ENCODE measurements at places on chromosomes 13 and 19.

DNA sequence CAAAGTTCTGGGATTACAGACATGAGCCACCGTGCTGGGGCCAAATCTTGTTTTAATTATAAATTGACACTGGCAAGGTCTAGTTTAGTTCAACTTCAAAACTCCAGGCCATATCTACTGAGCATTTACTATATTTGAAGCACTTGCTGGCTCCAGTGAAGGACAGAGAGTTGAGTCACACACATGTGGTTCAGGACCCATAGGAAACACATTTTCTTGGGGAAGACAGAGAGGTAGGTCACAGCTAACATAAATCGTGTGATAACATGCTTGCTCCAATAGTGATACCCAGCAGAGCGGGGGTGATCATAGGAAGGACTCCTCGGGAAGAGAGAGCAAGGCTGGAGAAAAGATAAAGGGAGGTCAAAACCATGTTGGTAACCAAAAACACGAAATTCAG, 170.6 kb upstream of the TSC22D1 start:
- no peak for DNase-seq

DNA sequence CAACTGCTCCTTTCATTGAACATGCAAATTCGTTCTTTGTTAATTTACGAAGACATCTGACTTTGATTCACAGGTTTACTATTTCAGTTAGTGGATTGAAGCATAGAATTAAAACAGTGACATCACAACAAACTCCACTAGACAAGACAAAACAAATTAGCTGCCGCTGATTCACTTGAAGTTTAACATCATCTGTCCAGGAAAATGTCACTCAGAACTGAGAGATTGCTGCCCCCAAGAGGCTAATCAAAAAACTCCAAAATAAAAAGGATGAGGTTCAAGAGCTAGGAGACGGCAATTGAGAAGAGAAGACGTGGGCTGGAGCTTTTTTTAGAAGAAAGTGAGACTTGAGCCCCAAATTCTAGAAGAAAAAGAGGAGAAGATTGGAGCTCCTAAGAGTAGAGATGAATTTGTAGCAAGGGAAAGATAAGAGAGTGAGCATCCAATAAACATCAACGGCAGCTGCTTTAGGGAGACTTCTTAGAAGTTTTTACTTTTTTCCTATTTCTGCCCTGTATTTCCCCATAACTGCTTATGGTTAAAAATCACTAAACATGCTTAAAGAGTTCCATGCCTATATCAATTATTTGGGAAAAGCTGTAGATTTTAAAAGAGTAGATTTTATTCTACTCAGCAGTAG, 40.8 kb upstream of the TPP2 start:
- DNase-seq = no peak

DNA sequence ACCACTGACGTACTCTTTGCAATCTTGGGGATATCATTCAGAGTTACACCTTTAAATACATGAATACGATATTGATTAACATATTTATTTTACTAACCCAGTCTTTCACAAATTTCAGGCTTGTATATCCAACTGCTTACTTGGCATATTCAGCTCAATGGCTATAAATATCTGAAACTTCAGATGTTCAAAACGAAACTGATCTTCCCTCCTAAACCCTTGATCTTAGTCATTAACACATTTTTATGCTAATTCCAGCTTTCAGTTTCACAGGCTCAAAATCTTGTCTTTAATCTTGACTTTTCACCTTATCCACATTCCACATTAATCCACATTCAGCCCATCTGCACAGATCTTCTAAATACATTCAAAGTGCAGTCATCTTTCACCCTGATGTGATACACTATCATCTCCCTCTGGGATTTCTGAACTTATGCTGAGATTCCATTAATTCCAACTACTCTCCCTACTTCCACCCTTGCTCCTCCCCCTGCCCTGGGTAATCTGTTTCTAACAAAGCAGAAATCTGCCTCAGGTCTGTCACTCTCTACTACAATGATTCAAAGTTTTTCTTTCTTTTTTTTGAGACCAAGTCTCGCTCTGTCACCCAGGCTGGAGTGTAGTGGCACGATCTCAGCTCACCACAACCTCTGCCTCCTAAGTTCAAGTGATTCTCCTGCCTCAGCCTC, 387.2 kb downstream of the GPC5 start:
- DNase-seq = no peak

DNA sequence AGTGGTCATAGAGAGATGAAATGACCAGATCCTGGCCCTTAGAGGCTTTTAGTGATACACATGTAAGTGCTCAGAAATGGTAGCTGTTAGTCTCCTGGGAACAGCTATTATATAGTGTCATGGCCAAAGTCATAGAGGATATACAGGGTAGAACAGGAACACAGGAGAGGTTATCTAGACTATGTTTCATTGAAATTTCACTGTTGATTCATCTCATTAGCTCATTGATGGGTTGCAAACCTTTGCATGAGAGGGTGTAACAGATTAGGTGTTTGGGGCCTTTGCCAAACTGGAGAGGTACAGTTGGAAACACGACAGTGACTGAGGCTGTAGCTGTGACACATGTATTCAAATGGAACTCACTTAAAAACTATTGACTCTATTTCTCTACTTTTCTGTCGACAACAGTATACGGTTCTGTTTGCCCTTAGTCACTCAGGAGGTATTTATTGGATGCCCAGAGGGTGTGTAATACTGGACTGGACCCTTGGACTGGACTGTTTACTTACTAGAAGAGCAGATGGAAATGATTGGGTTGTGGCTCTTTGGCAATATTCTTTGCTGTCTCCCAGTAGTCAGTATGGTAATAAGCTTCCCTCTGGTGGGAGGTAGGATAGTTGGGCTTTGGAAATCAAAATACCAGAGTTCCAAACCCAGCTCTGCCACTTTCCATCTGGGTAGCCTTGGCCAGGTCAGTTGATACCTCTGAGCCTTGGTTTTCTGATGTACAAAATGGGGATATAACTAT, 29.8 kb downstream of the ARHGAP35 start:
- DNase-seq = no peak

DNA sequence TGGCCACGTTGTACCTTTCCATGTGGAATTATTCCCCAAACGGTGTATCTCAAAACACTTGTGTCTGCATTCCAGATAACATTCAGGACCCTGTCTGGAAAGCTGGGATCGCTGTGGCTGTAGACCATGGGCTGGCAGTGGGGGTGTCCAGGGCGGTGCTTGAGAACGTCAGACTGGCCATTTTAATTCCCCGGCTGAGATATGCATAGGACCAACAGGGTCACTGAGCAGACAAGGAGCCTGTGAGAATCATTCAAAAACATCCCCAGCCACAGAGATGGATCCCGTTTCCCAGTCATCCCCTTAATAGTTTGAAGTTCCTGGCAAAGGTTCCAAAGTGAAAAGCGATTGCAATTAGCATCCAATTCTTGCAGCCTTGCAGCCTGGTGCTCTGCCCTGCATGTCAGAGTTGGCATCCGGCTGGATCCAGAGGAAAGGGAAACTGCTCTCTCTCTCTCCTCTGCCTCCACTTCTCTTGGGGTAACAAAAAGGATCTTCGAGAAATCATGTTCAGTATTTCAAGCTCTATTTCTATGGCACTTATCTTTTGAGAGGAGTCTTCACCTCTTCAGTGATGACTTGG, 41.6 kb downstream of the IFT88 start:
- no peak for DNase-seq

DNA sequence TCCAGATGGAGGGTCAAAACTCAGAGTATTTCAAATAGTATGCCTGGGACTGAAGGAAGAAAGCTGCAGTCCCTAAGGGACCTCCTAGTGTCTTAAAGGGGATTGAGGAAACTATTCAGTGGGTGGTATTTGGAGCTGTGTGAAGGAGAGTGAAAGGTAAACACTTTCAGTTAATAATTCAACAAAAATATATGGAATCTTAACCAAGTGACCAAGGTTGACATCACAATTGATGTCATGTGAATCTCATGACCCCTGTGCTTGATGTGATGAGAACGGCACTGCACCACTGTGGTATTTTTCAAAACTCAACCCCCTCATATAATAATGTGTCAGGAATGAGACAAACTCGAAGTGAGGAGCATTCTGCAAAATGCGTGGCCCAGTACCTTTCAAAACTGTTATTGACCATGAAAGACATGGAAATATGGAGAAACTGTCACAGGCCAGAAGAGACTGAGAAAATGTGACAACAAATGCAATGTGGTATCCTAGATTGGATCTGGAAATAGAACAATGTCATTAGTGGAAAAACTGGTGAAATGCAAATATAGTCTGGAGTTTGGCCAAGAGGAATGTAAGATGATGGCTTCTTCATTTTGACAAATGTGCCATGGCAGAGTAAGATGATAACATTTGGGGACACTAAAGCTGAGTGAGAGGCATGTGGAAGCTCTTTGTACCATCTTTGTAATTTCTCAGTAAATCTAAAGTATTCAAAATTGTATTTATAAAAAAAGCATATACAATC, 553.9 kb downstream of the RFC3 start:
- no peak for DNase-seq

DNA sequence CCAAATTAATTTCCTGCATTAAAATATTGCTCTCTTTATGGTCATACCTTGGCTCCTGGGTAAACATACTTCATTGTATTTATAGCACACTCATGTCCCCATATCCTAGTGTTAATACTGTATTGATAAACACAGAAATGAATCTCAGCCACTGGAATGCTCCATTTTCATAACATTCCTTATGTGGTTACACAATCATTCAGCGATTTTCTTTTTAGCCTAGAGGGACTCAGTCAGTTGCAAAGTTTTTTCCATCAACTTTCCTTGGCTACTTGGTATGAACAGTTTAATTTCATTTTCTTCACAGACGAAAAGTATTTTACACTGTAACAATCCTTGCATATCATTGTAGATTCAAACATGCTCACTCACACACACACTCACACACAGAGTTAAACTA, 471.5 kb downstream of the FGF14 start:
- DNase-seq = no peak

DNA sequence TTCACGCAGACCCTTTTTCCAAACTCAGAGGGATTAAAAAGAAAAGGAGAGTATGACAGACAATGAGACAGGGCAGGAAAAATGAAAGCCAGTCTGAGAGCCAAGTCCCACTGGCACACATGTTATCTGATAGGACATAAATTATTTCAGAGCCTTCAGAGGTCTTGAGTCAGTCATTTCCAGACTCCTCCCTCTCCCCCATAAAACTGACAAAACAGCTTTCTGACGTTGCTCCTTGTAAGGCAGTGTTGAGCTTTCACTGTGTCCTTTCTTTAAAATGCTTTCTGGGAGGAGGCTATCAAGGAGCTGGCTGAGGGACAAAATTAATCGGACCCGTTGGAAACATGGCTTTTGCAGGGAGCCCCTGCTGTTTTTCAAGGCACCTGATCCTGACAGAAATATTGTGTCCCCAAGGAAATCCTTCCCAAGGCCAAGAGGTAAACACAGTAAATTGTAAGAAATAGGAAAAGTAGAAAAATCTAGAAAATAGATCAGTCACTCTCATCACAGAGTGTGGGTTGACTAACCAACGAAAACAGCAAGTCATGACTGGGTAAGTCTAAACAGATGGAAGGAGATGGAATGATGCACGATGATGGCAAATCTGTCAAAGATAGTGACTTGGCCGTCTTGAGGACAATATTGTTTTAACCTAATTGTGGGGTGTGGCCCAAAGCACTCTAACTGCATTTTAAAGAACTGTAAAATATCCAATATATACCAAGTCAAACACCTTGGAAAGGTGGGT, 89.7 kb downstream of the DCT start:
- DNase-seq = no peak

DNA sequence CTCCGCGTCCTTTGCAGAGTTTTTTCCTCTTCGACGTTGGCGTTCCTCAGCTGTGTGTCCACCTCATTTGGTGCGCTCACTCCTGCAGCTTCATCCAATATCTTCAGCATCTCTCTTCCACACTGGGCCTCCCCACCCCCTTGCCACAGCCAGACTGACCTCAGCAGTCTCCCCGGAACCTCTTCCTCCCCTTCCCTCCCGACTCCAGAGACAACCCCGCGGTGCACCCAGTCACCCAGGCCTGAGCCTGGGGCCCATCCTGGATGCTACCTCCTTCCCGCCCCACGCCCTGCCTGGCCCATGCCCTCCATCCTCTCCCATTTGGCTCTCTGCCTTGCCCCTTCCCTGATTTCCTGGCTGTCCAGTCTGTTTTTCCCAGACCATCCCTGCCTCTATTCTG, 8.1 kb upstream of the C5AR2 start:
- DNase-seq = no peak

Measured in stimulated activated CD4-positive, alpha-beta T cell treated with anti-CD3 and anti-CD28 coated beads, Interleukin-15, amount 100 ng/mL, for 1 hour (primary cell).